ENCODE measurements at places on chromosomes 16 and 17. TPM values are rescaled to one million over a fixed set of nuclear protein-coding genes. Genes with fewer than 3 reads are reported as not detected.
A peak's percentile ranks its signal among the peaks of the same experiment; 100 is the strongest.

The TMEM11 gene
- 24.9 TPM for polyA plus RNA-seq

The PRAC2 gene
- not detected for polyA plus RNA-seq

The WNT9B gene
- polyA plus RNA-seq: 0.16 TPM

The ITGB4 gene
- polyA plus RNA-seq: 15.4 TPM

The DCXR gene
- polyA plus RNA-seq: 87.4 TPM

The HAP1 gene
- polyA plus RNA-seq: 1.1 TPM

The ADAM11 gene
- polyA plus RNA-seq: 3.9 TPM

GRCh38 chr17:42554250-42555121, 1.8 kb downstream of the HSD17B1 start:
- no peak for DNase-seq

DNA sequence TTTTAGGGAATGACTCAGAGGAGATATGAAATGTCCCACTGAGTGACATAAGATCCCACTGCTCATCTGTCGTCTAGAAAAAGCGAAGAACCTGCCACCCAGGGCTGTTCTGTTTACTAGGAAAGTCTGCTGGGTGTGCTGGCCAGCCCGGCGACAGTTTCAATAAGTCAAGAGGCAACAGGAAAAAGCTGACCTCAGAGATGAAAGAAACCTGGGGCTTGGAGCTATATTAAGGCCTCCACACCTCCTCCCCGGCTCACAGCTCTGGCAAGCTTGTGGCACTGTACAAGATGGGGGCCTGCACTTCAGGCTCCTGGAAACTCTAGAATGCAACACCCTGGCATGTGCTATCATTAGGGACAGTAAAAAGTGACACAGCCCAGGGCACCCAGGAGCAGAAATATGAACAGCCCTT, 10.6 kb downstream of the ZFHX3 start:
- no peak for DNase-seq

DNA sequence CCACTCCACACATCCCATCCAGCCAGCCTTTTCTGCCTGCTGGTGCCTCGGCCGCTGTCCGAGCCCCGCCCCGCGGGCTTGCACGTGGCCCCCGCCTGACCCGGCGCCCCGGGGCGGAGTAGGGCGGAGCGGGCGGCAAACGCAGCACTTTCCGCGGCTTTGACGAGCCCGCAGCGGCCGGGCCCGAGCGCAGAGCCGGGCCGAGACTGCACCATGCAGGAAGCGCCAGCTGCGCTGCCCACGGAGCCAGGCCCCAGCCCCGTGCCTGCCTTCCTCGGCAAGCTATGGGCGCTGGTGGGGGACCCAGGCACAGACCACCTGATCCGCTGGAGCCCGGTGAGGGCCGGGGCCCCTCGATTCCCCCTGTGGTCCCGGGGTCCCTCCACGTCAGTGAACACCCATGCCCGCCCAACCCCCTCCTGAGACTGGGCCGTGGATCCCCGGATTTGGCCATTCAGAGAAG, at the start of gene HSF4:
TSS of gene HSF4 (plus strand) at position 147 of the 463 bp plus-strand sequence. CDS start at position 214, 67 bp downstream.
- no peak for DNase-seq

- DNase-seq: no peak
Measured at GRCh38 chr16:17370223-17370707, 100.5 kb downstream of the XYLT1 start.

GRCh38 chr16:88357317-88358022, 25.3 kb upstream of the ZNF469 start:
- DNase-seq: no peak

DNA sequence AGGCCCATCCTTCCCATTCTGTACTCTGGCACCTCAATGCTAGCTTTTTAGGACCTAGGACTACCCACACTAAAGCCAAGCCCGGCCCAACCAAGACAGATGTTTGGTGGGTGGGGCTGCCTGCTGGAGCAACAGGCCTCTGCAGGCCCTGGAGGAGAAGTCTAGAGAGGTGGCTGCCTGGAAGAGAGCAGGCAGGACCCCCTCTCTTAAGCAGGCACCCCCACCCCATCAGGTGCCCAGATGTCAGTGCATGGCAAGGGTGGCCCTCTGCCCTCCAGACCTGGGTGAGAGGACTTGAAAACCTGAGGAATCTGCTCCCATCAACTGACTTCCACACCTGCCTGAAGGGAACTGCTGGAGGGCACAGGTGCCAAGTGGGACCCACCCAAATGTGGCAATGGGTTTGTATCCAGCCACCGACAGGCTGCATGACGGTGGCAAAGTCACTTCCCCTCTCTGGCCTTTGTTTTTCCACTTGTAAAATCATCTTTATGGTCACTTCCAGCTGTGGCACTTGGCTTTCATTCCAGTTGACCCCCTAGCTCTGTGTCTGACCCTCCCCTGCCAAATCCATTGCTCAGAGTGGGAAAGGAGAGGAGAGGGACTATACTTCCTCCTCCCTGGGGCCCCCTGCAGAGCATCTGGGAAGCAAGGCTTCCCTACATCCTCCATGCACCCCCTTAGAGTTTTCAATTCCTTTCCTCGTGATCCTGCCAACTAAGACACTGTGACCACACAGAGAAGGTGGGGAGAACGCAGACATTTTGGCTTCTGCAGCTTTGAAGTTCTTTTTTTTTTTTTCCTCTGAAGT, 1.7 kb upstream of the STAT5A start:
- no peak for DNase-seq

DNA sequence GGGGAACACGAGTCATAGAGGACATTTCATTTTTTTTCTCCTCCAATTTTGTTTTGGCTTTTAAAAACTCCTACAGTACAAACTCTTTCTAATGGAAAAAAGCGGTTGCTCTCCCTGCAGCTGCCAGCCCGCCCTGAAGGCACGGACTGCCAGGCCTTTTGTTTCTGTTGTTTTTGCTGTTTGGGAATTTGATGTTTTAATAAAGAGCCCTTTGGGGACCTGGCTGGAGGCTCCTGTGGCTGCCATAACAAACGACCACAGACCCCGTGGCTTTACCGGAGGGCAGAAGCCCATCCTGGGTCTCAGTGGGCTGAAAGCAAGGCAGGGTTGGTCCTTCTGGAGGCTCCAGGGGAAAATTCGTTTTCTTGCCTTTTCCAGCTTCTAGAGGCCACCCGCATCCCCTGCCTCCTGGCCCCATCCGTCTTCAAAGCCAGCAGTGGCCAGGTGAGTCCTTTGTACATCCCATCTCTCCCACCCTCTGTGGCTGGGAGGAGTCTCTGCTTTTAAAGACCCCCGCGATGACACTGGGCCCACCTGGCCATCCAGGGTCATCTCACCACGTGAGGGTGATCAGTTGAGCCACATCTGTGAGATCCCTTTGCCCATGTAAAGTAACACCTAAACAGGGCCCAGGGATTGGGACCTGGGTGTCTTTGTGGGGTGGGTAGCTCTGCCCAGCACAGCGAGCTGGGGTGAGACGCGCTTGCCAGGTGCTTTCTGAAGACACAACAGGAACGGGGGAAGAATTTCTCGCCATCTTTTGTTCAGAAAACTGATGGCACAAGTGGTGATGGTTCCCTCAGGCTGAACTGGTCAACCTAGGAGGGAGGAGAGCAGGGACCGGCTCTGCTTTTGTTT, 113.9 kb downstream of the BANP start:
- no peak for DNase-seq

- no peak for DNase-seq
Measured at GRCh38 chr17:60170835-60171752, 21.3 kb downstream of the CA4 start.

DNA sequence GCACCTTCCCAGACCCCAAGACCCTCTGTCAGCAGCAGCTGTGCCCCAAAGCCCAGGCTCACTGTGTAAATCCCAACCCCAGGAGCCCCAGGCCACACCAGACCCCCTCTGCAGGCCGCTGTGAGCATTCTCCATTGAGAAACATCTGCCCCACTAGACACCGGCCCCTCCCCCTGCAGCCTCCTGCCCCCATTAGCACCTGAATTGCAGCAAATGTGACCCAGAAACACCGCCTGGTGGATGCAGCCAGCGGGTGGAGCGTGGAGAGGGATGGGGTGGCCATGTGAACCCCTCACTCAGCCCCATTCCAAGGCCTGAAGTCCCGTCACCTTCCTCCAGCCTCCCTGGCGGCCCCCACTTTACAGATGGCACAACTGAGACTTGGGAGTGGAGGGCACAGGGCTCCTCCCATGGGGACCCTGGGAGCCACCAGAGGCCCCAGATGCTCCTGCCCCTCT, 2.2 kb downstream of the UBALD1 start:
- DNase-seq: no peak

GRCh38 chr17:55418369-55419268, 3.0 kb downstream of the MMD start:
- DNase-seq: no peak

GRCh38 chr16:47236716-47237115, 93.0 kb upstream of the NETO2 start:
- DNase-seq: no peak

DNA sequence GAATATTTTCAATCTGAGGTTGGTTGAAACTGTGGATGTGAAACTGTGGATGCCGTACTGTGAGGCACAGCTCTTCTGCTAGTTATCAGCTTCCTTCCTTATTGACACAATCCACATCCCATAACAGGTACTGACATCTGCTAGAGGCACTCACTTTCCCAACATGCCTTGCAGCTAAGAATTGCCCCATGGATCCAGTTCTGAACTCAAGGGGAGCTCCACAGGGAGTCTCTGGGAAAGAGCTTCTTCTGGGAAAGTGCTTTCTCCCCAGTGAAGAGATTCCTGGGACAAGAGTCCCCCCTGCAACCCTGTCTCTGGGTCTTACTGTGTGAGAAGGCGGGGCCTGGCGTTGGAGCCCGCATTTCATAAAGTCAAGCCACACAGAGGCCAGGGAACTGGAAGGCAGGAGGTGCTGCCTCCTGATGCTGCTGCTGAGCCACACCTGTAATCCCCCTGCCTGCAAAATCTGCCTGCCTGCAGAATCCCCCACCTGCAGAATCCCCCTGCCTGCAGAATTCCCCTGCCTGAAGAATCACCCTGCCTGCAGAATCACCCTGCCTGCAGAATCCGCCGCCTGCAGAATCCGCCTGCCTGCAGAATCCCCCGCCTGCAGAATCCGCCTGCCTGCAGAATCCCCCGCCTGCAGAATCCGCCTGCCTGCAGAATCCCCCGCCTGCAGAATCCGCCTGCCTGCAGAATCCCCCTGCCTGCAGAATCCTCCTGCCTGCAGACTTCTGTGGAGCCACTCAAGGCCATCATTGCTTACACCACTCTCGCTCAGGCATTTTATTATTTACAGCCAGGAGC, 305.4 kb downstream of the FOXL1 start:
- DNase-seq: no peak

GRCh38 chr17:33486135-33486885, 193.2 kb upstream of the ASIC2 start:
- DNase-seq: no peak

GRCh38 chr17:73231395-73231794, 30.3 kb downstream of the CPSF4L start:
- peak; percentile 10 for DNase-seq

DNA sequence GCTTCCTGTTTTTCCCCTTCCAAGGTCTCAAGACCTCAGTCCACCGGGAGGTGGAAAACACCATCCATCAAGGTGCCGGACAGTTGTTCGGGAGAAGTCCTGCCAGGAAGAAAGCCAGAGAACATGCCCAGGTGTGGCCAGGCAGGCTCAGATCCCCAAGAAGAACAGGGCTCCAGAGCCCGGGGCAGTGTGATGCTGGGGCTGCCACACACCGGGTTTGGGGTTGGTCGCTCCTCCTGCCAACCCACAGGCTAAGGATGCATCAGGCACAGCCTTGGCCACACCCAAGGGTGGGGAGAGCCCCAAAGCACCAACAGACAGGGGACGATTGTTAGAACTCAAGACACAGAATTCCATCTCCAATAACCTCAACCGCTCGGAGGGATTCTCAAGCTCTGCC, 19.7 kb downstream of the ZFHX3 start:
- no peak for DNase-seq

DNA sequence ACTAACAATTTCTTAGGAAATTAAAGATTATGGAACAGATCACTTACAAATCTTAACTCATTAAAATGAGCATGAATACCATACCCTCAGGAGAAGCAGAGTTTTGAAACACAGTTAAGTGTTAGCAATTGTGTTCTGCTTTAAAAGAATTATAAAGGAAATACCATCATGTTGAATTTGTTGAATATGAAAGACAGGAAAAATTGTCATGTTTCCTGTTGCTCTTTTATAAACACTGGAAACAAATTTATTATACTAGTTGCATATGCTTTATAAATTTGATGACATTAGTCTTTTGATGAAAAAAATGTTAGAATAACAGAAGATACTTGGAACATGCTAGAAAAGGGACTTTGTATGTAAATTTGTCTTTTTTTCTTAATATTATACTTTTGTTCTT, 59.7 kb downstream of the VMP1 start:
- no peak for DNase-seq

DNA sequence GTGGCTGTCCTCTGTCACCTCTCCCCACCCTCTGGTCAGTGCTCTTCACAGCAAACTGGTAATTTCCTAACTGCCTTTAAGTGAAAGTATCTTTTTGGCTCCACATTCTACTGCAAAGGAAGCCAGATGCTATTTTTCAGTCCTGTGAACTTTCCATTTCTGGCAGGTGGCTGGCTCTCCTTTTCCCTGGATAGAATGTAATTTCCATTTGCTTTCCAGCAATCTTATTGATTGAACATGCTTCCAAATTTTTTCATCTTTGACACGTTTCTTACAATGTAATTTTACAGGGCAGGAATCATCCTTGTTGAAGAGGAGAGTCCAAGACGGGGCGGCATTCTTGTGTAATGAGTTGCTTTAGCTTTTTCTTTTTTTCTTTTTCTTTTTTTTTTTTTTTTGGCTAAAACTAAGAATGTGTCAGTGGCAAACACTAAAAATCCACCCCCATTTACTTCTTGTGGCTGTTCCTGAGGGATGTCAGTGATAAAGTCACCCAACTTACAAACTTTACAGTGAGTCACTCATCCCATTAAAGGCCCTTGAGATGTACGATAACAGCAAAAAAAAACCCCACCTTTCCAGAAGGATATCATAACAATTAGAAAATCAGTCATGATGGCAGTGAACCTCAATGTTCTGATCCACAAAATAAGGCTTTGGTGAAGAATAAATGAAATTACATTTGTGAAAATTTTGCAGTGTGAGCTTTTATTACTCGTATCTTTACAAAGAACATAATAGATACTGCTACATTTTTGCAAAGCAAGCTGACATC, 29.4 kb upstream of the PRKCA start:
- DNase-seq: no peak

GRCh38 chr17:81043725-81044427, 8.9 kb downstream of the BAIAP2 start:
- no peak for DNase-seq

DNA sequence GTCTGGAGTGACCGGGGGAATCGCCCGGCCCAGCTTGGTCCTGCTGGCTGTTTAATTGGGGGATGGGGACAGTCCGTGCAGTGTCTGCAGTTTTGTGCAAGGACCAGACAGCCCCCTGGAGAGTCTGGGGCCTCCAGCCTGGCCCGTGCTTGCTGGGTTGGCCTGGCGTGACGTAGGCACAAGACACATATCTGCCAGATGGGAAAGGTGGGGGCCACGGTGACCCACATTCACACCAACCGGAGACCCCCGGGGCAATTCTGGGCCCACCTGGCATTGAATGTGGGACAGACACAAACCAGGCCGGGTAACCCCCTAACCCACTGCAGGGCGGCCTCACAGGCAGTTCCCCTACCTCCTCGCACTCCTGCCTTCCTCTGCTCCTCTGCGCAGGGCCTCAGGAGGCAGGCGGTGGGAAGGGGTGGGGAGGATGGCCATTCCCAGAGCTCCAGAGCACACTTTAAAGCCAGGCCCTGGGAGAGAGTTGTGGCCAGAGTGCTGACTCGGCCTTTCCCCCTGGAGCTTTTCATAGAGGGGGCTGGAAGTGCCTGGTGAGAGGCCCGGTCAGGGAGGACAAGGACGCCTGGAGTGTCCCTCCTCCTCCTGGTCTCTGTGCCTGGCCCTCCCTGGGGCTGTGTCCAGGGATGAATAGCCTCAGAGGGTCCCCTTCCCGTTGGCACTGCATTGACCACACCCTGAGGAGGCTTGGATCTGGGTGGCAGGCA, 1.5 kb downstream of the MRC2 start:
- DNase-seq: no peak
